Astrocyte of the spinal cord (primary cell): ENCODE measurements at places on chromosomes 13 and 19.

- DNase-seq = no peak
Observed at GRCh38 chr13:48377857-48378256, 35.1 kb downstream of the LPAR6 start.

DNA sequence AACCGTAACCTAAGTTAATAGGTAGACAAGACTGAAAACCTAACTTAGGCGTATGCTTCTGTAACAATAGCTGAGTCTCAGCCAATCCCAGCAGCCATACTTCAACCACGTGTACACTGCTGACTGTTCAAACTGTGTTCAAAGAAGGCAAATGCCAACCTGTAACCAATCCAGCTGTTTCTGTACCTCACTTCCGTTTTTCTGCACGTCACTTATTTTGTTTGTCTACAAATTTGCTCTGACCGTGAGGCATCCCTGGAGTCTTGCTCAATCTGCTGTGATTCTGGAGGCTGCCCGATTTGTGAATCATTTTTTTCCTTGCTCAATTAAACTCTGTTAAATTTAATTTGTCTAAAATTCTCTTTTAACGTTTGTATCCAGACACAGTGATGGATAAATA, 59.2 kb downstream of the EDNRB start:
- no peak for DNase-seq

- no peak for DNase-seq
Observed at GRCh38 chr19:52670046-52670445, 31.9 kb upstream of the ZNF83 start.

GRCh38 chr19:18416778-18417249, 2.4 kb upstream of the SSBP4 start:
- DNase-seq = peak; percentile 91

- DNase-seq = no peak
Observed at GRCh38 chr13:97011446-97012131, 17.3 kb upstream of the OXGR1 start.

DNA sequence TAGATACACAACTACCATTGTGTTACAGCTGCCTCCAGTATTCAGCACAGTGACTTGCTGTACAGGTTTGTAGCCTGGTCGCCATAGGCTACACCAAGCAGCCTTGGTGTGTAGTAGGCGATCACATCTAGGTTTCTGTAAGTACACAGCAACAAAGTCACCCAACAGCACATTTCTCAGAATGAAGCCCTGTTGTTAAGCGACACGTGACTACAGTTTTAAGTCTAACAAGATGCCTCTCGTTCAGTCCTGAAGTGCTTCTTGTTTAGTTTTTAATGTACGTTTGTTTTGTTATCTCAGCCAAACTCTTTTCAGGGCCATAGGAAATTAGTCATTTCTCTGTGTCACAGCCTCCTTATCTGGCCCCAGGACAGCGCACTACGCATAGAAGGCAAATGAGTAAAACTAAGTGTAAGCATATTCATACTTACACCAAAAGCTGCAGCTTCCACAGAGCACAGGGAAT, 50.0 kb upstream of the GPR183 start:
- peak; percentile 82 for DNase-seq

- DNase-seq = peak; percentile 99
Observed at GRCh38 chr19:33176670-33177416, 17.3 kb upstream of the LRP3 start.

GRCh38 chr13:63901630-63902029, 2486.0 kb upstream of the PCDH20 start:
- no peak for DNase-seq

DNA sequence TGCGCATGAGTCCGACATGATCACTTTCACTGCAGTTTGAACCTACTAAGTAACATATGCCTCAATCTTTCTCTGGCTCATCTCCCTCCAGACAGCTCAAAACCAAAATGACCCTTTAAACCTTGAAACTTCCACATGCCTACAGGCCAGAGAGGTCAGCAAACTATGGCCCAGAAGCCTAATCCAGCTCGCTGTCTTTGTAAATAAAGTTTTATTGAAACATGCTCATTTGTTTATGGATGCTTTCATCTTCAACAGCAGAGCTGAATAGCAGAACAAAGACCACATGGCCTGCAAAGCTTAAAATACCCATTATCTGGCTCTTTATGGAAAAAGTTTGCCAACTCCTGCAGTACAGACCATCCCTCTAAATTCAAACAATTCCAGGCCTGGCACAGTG, 15.6 kb downstream of the FBXO46 start:
- no peak for DNase-seq

- peak; percentile 33 for DNase-seq
Observed at GRCh38 chr13:112747256-112747655, 57.4 kb downstream of the ATP11A start.

DNA sequence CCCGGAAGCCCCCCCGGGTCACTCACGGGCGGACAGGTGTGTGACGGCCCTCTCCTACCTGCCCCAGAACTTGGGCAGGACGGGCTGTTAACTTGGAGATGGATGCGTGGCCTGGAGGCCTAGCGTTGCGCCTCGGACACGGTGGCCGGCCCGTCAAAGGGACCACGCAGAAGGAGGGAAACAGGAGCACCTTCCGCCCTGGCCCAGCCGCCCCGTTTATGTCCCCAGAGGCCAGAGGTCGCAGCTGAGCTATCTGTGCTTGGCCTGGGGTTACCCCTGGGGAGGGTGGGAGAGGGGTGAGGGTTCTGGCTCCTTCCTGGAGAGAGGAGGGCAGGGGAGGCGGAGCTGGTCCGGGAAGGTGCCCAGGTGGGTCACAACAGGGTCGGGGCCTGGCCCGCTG, 35.6 kb downstream of the GADD45B start:
- DNase-seq = no peak

DNA sequence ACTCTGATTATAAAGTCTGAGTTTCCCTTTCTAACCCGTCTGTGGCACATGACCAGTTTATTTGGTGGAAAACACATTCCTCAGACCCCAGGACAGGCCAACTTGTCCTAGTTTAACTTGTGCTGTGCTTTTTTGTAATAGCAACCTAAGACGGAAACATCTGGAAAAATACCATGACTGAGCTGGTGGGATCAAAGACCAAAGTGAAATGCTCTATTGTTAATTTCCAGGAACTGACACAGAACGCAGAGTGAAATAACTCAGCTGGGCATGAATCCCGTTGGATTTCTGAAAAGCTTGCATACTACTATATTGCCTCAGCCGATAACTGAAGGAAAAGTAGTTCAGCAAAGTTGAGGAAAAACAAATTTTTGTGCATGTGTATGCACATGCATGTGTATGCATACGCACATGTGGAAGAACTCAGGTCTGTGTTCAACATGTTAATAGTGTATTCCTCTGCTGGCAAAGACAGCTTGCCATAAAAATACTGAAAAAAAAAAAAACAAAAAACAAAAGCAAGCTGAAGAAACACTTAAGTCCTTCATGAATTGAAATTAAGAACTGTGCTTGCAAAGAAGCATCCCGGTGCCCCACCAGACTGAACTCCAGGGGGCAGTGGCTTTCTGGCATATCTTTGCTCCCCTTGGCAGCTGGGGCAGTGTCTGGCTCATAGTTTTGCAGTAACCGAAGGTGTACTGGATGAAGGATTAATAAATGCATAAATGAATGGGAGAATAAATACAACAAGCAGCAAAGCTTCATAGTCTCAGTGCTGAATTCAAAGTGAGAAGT, 187.8 kb downstream of the LHFPL6 start:
- peak; percentile 70 for DNase-seq

DNA sequence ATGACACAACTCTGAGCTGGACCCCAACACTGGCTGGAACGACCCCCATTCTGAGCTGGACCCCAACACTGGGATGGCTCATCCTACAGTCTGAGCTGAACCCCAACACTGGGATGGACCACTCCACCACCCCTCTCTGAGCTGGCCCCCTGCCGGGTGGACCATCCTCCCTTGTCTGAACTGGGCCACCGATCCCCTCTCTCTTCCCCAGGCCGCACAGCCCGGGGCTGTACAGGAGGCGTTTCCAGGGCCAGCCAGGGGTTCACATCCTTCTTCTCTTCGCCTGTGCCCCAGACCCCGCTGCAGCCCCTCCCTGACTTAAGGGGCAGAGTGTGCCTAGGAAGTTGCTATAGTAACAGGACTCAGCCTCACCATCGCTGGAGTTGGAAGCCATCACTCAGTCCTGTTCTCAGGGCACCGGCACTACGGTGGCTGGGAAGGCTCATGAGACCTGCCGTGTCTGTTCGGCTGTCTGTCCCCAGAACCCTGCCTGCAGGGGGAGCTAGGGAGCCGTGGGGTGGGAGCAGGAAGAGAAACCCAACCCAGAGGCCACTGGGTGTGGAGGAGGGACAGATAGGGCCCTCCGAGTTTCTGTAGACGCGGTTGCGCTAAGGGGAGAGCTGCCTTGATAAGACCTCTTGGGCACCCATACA, 3.7 kb downstream of the PRKACA start:
- no peak for DNase-seq

GRCh38 chr19:47021536-47022139, 2.0 kb downstream of the NPAS1 start:
- DNase-seq = no peak

DNA sequence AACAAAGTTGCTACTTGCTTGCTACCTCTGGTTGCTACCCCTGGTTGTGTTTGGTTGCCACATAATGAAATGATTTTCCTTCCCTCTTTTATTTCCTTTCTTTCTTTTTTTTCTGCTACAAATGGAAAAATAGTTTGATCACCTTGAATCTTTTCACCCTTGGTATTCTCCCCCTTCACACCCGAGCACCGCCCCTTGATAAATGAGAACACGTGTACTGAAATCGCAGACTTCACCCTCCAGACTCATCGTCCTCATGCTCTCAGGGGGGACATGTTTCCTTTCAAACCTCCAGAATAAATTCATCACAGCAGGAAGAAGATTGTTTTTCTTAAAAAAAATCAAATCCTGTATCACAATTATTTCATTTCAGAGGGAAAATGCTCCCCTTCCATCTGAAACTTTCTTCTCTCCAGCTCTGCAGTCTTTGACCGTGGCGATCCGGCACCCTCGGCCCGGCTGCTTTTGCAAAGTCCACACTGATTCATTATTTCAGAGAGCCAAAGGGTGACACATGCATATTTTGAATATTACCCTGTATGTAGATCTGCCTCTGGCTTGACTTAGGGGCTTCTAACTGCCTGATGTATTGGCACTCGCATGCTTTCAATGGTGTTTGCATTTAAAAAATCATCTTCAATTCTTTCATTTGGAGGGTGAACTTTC, 222.6 kb upstream of the MAB21L1 start:
- DNase-seq = peak; percentile 54

DNA sequence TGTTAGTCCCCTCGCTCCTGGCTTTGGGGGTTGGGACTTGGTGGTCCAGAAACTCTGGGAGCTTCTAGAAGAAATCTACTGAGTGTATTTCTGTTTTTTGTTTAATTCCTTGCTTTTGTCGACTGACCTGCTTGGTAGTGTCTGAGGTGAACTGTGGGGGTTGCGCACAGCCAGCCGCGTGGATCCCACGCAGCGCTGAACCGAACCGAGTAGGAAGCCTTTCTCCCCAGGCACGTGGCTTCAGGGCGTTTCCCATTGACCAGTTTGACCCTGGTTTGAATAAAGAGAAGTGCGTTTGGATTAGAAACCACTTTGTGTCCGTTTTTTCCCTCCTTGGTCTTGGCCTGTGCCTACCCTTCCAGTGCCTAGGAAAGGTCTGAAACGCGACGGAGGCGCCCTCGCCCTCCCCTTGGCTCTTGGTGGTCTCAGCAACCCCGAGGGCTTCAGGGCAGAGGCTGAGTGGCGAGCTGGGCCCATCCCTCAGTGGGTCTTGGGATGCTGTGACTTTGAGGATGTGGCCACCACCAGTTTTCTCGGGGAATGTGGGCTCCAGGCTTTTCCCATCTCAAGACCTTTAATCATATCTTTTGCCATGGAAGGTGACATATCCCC, 2.7 kb upstream of the RPS15 start:
- DNase-seq = no peak

GRCh38 chr13:86882107-86882506, 789.1 kb upstream of the SLITRK5 start:
- DNase-seq = no peak

DNA sequence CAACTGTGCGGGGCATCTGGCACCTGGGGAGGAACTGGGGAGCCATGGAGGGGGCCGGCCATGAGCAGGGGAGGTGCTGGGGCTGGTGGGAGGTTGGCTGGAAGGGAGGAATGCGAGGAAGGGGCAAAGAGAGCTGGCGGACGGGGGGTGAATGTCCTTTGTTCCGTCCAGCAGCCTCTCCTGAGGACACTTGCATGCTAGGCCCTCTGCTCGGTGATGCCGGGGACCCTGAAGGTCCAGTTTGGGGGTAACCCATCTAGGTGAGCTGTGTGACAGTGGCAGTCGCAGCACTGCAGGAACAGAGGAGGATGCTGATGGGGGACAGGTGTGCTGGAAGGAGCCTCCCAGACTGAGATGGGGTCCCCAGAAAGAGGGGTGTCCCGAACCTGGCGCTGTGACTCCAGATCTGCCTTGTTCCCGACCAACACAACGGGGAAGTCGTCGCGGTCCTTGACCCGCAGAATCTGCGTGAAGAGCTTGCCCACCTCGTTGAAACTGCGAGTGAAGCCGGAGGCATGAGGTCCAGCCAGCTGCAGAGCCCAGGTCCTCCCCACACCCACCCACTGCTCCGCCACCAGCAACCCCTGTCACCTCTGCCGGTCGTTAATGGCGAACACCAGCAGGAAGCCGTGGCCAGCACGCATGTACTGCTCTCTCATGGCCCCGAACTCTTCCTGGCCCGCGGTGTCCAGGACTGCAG, 3.6 kb downstream of the RRAS start:
- DNase-seq = no peak

DNA sequence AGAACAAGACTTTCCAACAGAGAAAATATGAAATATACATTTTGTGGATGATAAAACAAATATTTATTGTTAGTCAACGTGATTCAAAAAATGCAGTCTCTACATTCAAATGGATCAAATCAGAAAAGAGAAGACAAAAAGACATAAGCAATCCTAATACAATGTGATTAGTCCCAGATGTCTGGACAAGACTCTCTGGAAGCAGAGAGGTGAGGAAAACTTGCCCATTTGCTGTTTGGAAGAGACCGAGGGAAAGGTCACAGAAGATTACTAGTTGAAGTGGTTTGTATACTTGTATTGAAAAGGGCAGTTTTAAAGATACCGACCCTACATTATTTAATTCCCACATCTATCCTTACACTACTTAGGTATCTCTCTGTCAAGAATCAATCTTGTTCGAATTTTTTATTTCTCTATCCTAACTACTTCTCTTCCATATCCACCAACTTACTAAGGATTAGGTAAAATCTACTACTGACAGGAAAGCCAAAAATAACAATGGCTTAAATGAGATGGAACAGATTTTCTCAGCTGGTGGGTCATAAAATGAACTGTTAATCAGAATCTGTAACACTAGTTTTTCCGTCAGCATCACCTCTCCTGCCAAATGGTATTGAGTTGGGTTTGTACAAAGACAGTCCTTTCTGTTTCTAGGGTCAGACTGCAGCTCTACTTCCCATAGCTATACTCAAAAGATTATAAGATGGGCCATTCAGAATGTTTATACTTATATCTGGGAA, 497.1 kb downstream of the DCT start:
- DNase-seq = peak; percentile 24
